DMS 273 treated with DMSO at 0.1 percent for 48 hours (cell line): ENCODE measurements at places on chromosomes 13 and 19.
A peak's percentile ranks its signal among the peaks of the same experiment; 100 is the strongest.

GRCh38 chr13:99353836-99354235 is 46.6 kb upstream of the GPR183 start:
- no peak for DNase-seq

- no peak for DNase-seq
Measured at GRCh38 chr13:34722922-34723321, 219.1 kb upstream of the NBEA start.

DNA sequence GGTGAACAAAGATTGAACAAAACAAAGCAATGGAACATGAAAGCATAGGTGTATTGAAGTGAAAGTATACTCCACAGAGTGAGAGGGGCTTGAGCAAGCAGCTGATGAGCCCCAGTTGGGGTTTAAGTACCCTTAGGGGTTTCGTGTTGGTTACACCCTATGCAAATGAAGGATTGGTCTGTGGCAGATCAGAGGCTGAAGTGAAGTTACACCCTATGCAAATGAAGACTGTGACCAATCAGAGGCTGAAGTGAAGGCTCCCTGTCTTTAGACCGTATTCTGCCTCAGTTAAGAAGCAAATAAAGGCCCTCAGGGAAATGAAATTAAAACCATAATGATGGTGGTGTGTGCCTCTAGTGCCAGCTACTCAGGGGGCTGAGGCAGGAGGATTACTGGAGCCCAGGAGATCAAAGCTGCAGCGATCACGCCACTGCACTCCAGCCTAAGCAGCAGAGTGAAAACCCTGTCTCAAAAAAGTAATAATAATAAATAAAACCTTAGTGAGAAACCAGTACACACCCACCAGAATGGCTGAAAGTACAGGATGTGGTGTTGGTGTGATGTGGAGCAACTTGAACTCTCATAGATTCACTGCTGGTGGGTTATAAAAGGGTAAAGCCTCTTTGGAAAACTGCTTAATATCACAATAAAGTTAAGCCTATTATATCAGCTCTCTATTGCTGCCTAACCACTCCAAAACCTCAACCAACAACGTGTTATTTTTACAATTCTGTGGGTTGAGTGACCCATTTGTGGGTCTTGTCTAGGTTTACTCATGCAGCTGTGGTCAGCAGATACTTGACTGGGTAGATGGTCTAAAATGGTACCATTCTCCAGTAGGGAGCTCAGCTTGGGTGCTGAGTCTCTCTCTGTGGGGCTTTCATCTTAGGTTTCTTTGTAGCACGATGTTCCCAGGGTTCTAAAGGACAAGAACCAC is 12.8 kb upstream of the UPF3A start:
- DNase-seq: no peak

DNA sequence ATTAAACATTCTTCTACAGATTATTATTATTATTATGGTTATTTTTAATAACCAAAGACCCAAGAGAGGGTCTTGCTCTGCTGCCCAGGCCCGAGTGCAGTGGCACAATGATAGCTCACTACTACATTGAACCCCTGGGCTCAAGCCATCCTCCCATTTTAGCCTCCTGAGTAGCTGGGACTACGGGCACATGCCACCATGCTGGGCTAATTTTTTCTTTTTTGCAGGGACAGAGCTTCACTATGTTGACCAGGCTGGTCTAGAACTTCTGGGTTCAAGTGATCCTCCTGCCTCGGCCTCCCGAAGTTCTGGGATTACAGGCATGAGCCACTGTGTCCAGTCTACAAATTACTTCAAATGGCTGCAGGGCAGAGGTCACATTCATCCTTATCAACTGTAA is 179.8 kb downstream of the KCNRG start:
- DNase-seq: no peak

- DNase-seq: no peak
Measured at GRCh38 chr13:78227709-78228108, 309.1 kb upstream of the EDNRB start.

GRCh38 chr13:39779337-39780265 is 124.1 kb downstream of the COG6 start:
- no peak for DNase-seq

- no peak for DNase-seq
Measured at GRCh38 chr19:38597075-38597474, 20.7 kb downstream of the MAP4K1 start.

- DNase-seq: no peak
Measured at GRCh38 chr13:41049480-41050440, 11.5 kb upstream of the WBP4 start.

DNA sequence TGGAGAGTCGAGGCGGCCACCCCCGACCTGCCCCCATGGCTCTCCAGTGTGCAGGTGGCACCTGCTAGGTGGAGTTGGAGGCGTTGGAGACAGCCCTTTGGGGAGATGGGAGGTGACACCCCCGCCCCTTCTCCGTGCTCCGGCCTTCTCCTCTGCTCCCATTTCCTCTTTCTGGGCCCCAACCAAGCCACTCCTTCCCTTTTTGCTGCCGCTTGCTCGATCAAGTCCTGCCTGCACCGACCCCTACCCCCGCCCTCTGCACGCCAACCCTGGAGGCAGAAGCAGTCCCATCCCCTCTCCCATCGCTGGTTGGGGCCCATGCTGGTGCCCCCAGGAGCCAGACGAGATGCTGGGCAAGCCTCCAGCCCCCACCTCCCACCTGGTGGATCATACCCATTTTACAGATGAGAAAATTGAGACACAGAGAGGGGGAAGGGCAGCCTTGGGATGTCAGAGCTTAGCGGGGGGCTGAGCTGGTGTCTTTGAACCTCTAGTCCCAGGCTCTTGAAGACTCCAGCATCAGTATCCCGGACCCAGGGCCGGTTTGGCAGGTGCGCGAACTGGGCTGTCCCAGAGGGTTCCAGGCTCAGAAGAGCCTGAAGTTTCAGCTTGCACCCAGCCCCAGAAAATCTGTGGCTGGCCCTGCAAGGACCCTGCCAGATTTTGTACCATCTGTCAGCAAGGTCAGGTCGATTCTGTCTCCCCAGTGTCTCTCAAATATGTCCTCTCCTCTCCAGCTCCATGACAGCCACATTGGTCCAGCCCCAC is 10.3 kb downstream of the GNA15 start:
- no peak for DNase-seq

DNA sequence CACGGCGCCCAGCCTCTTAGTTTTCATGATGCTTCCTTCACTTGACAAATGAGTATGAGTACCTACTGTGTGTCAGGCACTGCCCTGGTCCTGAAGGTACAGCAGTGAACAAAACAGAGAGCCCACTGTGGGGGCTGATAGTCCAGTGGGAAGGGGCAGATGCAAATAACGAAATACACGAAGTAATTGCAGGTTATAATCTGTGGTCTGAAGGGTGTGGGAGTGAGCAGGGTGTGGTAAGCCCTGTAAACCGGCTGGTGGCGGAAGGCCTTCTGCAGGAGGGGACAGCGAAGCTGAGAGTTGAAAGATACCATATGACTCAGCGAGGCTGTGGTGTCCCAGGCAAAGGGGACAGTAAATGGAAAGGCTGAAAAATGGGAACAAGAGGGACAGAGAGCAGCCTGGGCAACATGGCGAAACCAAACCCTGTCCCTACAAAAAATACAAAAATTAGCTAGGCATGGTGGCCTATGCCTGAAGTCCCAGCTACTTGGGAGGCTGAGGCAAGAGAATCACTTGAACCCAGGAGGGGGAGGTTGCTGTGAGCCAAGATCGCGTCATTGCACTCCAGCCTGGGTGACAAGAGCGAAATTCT is 60.5 kb downstream of the MAP4K1 start:
- no peak for DNase-seq

GRCh38 chr19:38561658-38562057 is 56.1 kb downstream of the MAP4K1 start:
- no peak for DNase-seq

DNA sequence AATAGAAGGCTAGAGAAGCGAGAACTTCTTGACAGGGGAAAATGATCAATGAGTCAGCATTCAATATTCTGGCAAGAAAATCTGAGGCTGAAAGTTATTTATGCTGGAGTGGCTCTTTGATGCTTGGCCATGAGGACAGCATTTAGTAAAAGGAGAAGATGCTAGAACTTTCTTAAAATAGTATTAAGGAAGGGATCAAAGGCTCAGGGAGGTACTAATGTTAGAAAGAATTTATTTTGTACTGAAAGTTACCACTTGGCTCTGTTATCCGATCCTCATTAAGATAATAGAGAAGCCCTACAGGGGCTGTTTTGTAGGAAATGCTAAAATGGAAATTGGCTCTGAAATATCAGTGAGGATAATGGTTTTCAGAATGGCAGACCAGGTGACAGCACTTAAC is 1774.6 kb upstream of the PCDH20 start:
- no peak for DNase-seq

- DNase-seq: no peak
Measured at GRCh38 chr19:53583181-53583580, 45.2 kb downstream of the ZNF331 start.

DNA sequence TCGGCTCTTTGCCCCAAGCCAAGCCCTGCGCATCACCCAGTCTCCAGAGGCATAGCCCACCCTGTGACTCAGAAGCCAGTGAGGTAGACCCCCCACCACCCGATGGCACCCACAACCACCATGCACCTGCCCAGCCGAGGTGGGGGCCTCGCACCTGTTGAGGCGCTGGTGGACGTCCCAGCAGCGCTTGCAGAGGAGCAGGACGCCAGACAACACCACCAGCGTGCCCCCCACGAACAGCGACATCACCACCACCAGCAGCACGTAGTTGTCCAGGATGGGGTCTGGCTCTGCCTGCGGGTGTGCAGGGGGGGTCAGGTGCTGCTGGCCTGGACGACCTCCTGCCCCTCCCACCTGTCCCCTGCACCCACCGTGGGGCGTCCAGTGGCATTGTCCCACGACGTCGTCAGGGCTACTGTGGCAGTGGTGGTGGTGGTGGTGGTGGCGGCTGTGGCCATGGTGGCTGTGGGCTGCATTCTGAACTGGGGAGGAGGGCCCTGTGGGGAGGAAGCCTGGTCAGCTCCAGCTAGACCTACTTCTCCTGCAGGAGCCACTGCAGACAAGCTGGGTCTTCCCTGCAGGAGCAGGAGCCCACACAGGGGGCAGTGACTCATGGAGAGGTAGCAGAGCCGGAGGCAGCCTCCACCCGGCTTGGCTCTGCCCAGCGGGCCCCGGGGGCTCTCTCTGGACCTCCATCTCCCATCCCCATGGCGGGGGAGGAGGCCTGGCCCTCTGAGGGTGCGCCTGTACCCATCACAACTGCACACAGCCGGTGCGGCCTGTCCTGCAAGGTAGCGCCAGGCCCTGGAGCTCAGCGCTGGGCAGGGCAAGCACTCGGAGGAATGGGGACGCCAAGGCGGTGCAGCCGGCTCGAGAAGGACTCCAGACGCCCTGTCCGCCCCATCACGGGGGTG is 1.9 kb downstream of the CBARP start:
- DNase-seq: no peak

DNA sequence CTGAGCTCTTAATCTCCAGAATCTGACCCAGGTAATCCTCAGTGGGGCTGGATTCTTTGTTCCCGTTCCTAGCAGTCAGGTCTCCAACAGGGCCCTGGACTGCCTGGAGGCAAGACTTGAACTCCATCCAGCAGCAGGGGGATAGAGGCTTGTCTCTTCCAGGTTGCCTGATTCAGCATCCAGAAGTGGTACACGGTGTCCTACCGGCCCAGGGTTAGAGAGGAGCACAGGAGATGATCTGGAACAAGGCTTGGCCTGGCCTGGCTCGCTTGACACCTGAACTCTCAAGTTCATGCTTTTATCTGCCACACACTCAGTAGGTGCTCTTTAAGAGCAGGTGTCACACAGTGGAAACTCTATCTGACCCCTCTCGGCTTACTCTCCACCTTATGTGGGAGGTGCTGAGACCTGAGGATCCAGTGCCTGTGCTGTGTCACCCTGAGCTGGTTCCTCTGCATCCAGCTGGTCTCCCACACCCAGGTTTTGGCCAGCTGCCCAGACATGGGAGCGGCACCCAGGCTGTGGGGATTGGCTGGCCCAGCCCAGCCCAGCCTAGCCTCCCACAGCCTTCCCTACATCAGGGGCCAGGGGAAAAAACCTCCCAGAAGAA is at the start of gene CYP4F3:
Gene CYP4F3, plus strand, starts transcription at position 604 of the 610 bp plus-strand sequence. CDS start 519 bp downstream, outside the sequence.
- no peak for DNase-seq

DNA sequence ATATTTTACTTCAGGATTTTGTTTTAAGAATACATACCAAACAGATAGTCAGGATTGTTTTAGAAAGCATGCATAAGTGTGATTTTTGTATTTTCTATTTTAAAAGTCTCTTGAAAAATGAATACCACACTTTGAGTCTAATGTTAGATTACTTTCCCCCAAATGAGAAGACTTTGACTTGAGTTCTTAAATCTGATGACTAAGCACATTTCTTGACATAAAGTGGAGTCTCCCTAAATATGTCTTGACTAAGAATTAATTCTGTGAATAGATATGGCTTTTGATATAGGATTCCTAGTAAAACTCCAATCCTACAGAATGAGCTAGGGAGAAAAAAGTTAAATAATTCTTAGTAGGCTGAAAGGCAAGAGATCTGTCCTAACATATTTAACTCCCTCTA is 624.2 kb upstream of the SPRY2 start:
- DNase-seq: no peak

DNA sequence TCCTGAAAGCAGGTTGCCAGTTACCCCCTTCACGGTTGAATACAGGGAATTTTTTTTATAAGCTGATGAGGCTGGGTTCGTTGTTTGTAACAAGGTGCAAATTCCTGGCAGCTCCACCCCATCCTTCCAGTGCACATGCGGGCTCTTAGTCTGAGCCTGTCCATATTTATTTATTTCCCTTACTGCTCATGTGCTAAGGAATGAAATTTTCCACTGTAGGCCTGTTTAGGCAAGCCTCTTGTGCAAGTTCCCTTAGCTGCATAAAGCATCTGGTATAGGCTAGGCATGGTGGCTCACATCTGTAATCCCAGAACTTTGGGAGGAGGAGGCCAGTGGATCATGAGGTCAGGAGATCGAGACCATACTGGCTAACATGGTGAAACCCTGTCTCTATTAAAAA is 560.9 kb upstream of the PCDH9 start:
- no peak for DNase-seq

- peak; percentile 69 for DNase-seq
Measured at GRCh38 chr19:40266119-40266518, 19.0 kb downstream of the AKT2 start.

- no peak for DNase-seq
Measured at GRCh38 chr13:21745307-21745706, 74.4 kb downstream of the FGF9 start.

- no peak for DNase-seq
Measured at GRCh38 chr13:109610517-109610916, 175.9 kb downstream of the IRS2 start.

DNA sequence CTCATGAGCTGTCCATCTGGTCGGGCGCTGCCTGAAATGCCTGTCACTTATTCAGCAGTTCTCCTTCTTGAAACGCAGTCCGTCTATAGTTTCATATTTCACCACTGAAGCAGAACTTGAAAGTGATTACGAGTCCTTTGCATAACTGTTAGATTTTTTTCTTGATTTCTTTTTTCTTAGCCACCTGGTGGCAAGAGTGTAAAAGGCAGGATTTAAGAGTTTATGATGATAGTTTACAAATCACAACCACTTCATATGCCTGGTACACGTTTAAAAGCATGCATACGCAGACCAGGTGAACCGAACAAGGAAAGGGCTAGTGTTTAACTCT is 45.8 kb downstream of the GGACT start:
- peak; percentile 4 for DNase-seq
